ENCODE measurements at places on chromosomes 16 and 17.

- no peak for DNase-seq
These were observed 11.1 kb upstream of the ATP2C2 start for GRCh38 chr16:84357191-84357651.

DNA sequence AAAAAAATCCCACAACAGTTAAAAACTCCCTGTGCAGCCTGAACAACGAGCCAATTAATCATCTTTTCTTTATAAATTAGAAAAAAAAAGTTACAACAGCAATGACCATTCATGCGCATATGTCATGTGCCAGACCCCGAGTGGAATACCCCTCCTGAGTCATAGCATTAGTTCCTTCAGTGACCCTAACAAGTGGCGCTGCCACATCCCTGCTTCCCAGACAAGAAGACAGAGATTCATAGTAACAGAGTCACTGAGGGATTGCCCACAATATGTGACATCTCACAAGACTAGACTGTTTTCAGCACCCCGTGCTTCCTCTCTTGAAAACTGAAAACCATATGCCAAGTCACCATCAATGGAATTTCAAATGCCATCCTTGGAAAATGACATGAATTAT, 7.9 kb downstream of the UMOD start:
- DNase-seq: no peak

- no peak for DNase-seq
These were observed 211.4 kb upstream of the ERCC4 start for GRCh38 chr16:13708347-13709120.

- DNase-seq: no peak
These were observed 63.0 kb upstream of the HS3ST4 start for GRCh38 chr16:25628766-25629165.

DNA sequence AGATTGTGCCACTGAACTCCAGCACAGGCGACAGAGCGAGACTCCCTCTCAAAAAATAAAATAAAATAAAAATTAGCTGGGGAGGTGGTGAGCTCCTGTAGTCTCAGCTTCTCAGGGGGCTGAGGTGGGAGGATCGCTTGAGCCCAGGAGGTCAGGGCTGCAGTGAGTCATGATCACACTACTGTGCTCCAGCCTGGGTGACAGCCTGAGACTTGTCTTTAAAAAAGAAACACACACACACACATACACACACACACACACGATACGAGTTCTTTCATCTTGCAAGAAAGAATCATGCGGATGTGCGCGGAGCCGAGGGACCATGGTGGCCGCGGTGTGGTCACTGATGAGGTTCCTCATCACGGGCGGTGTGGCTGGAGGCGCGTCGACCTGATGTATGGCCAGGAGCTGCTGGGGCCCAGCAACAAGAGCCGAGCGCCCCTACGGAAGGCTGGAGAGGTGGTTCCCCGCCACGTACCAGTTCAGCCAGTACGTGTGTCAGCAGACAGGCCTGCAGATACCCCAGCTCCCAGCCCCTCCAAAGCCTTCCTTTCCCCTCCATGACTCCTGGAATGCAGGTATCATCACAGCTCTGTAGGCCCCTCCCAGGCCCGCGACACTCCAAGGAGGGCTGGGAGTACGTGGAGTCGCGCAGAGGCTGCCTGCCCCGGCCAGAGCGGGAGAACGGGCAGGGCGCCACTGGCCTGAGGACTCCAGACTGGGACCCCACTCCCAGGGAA, 20.7 kb downstream of the NXN start:
- no peak for DNase-seq

- no peak for DNase-seq
These were observed 33.7 kb downstream of the HOXB1 start for GRCh38 chr17:48497103-48497502.

DNA sequence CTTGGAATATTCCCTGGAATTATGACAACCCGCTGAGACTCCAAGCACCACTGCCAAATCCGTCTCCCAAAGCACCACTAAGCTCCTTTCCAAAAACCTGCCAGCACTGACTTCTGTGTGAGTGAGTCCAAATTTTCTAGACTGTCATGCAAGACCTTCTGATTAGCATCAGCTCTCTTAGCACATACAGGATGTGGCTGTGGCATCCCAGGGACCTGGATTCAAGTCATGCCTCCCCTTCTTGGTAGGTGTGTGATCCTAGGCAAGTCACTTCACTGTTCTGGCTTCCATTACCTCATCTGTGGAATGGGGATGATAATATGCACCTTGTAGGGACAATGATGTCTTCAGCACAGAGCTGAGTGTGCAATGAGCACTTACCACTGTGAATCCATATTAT, 38.3 kb upstream of the USP7 start:
- no peak for DNase-seq

DNA sequence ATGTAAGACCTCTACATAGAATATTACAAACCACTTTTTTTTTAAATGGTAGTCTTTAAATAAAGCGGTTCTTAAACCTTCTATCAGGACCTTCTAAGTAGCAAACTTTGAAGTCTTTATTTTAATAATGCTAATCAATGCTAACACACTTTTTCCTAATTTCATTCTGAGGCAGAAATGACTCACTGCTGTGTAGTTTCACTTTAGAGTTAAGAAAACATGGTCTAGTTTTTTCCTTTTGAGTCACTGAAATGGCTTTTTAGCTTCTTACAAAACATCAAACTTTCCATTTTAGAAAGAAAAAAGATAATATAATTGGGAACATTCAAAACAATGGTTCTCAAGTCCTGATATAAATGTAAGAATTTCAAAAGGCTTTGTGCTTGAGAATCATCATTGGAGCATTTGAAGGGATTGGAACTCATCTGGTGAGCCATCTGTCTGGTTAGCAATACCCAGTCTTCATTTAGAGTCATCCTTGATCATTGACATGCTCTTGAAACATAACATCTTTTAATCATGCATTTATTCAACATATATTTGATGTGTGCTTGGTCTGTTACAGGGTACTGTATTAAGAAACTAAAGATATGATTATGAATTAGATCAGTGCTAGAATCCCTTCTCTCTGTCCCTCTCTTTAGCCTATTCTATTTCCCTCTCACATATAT, 258.3 kb upstream of the MON1B start:
- DNase-seq: no peak
